Neural crest cell (in vitro differentiated cells): ENCODE measurements at places on chromosomes 5 and 9. TPM values are rescaled to one million over a fixed set of nuclear protein-coding genes. Genes with fewer than 3 reads are reported as not detected.

DNA sequence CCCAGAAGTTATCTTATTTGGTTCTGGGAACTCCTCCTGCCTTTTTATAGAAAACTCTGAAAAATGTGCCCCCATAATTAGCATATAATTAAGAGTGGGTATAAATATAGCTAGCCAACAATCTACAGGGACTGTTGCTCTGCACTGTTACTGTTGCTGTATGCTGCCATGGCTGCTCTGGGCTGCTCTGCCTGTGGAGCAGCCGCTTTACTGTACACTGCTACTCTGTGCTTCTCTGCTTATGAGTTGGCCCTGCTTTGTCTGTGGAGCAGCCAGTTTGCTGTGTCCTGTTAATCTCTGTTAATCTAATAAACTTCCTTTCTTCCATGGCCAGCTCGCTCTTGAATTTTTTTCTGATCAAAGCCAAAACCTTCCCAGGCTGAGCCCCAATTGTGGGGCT, 2244.0 kb upstream of the ACO1 start:
- DNase-seq, result no peak

- no peak for DNase-seq
Measured at GRCh38 chr9:123488722-123489321, 132.8 kb downstream of the CRB2 start.

- DNase-seq, result no peak
Measured at GRCh38 chr9:96294159-96294545, 7.8 kb downstream of the HSD17B3 start.

DNA sequence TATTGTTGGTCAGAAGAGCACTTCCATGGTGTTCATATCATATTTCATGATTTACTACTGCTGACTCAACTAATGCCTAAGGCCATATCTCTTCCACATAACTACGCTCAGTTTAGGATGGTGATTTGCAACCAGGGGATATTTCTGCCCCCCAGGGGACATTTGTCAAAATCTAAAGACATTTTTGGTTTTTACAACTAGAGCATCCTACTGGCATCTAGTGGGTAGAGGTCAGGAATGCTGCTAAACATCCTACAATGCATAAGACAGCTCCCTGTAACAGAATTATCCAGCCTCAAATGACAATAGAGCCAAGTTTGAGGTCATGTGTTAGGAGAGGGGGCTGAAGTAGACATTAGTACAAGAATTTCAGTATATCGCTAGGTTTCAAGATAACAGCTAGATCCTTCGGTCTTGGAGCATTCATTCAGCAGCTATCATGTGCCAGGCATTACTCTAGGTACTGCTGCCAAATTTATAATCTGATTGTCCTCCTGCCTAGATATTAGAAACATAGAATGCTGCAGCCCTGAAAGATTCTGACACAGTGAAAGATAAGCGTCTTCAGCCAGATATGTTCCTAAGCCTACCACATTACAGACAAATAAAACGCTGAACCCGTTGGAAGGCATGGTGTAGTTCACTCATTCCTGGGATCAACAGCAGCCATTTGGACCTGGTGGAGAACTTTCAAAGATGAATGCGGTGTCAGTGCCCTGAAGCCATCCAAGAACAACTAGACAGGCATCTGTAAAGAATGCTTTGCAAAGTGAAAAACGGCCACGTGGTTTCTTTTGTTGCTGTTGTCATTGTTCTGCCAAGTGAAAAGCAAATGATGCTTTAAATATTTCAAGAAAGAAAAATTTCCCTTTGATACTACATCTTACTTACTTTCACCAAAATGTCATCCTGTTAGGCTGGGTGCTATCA, 55.5 kb upstream of the FST start:
- no peak for DNase-seq

C7 gene
- total RNA-seq, result 0.33 TPM in 1 of 2 replicates, not detected in the other
